ENCODE measurements at places on chromosomes 2 and 18. TPM values are rescaled to one million over a fixed set of nuclear protein-coding genes. Genes with fewer than 3 reads are reported as not detected.
A peak's percentile ranks its signal among the peaks of the same experiment; 100 is the strongest.

Gene TFPI
- not detected for polyA plus RNA-seq

Gene TGFA
- polyA plus RNA-seq = 3.0 TPM

Gene ACVR1C
- 0.60 TPM for polyA plus RNA-seq

Gene LDLRAD4
- 8.1 TPM for polyA plus RNA-seq

Gene NOTO
- not detected for polyA plus RNA-seq

Gene STON1
- polyA plus RNA-seq = 0.28 TPM

Gene CLEC4F
- not detected for polyA plus RNA-seq

Gene COX7A2L
- polyA plus RNA-seq = 172 TPM

Gene FBXO48
- 0.79 TPM for polyA plus RNA-seq

DNA sequence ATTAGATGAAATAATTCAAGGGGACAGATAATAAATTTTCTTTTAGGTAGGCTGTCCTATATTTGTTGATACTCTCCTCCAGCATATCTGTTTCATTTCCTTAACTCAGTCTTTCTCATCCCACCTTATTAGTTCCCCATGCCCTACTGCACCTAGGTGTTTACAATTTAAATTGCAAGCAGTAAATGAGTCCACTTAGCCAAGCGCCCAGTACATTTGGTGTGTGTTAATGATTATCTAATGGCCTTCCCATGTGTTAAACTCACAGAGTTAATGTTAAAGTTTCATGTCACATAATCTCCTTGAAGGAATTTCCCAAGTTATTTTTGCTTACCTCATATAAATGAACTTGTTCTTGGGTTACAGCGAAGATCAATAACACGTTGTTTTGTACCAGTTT is 31.2 kb downstream of the ITGB6 start:
- DNase-seq = no peak

GRCh38 chr2:97697252-97698235 is 15.8 kb upstream of the ZAP70 start:
- peak; percentile 93 for DNase-seq

DNA sequence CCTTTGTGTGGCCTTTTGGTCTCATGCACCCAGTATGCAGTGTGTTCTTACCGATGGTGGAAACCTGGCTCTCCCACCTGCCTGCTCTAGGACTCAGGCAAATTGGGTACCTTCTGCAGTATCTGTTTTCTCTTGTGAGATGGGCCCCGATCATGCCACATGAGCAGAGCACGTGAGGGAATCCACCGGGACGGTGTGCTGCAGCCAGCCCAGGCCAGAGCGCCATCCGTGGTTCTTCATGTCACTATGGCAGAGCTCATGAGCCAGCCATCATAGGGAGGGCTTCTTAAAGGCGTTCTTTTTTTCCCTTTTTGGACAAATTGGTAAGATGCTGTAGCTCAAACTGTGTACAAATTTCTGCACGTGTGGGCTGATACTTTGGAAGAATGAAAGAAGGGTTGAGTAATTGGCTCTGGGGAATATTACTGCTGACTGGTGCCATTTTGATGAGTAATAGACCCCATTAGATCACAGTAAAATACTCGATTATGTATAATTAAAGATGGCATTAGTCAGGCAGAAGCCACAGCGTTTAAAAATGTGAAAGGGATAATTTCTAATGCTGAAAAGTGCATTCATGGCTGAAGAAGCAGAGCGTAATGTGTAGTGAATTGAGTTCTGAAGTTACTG is 19.2 kb downstream of the SH3RF3 start:
- no peak for DNase-seq

GRCh38 chr18:36128530-36128870 is 640 bp downstream of the SLC39A6 start:
- DNase-seq = no peak

- DNase-seq = no peak
These were observed 11.9 kb downstream of the MREG start for GRCh38 chr2:216001216-216002100.

- DNase-seq = no peak
These were observed 68.5 kb downstream of the NCOA1 start for GRCh38 chr2:24559473-24560113.

DNA sequence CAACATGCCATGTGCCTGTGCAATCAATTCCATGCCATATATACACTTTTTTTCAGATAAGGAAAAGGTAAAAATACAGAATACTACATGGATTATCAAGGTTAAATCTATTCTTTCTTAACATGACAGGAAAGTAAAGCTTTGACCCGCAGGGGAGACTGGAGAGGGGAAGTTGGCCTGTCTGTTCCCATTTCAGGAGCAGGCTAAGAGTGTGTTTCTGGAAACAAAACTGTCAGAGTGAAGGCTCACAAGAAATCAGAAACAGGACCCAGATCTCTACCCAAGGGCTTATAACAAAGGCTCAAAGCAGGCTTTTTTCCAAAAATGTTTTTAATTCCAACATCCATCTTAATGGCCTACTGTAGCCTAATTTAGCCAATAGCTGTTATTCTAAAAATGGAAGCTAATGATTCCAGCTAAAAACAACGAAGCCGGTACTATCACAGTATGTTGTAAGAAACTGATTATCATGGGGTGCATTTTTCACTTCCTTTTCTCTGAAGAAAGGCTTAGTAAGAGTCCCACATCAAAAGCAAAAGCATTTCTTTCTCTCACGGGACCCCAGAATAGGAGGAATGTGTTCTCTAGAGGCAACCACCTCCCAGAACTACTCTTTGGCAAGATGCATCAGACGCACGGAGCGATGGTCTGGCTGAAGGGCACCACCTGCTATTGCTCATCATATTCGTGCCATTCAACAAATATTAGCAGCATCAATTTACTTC is 41.4 kb downstream of the FECH start:
- no peak for DNase-seq

DNA sequence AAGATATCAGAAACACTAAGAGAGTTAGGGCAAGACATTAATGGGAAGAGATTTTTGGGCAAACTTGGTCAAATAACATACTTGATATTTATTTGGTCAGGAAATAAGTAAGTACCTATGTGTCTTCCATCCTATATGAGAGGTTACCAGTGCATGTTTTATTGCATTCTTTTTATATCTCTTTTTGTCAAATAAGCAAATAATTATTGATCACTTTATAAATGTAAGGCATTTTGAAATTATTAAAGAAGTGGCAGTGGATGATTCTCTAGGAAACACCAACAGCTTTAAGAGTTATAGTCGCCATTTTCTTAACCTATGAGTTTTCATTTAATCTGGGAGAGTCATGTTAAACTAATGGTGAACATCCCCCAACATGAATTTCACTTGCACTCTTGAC is 453.3 kb downstream of the MEIS1 start:
- no peak for DNase-seq

GRCh38 chr2:188193230-188193629 is 98.4 kb upstream of the GULP1 start:
- DNase-seq = no peak

DNA sequence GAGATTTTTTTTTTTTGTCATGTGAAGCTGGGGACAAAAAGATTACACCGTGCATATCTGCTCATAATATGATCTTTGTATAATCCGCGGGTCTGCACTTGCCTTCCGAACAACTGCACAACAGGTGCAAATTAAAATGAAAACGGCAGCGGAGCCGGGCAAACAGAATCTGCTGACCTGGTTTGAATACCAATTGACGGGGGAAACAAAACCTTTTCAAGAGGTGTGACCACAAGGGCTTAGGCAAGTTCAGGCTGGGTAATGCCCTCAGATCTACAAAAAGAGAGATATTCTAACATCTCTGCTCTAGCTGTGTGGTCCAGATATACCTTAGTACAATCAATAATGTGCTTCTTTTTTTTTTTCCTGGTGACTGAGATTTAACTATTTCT is 88.5 kb downstream of the ZEB2 start:
- DNase-seq = no peak

DNA sequence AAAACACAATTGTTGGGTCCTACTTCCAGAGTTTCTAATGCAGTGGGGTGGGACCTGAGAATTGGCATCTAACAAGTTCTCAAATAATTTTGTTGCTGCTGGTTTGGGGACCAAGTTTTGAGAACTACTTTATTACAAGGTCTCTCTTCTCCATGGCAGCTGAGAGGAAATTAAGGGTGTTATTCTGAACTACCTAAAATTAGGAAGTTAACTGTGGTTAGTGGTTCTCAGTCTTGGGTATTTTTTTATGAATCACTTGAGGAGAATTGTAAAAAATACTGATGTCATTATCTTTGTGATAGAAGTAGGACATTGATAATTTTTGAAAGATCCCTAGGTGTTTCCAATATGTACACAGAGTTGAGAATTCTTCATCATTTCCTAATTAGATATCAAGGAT is 210.2 kb downstream of the MC4R start:
- DNase-seq = no peak

GRCh38 chr2:5915881-5916310 is 223.7 kb downstream of the SOX11 start:
- no peak for DNase-seq

GRCh38 chr2:48617618-48618017 is at the start of gene GTF2A1L:
TSS of gene GTF2A1L (plus strand) at chr2:48617856. CDS start at chr2:48617875, 19 bp downstream.
- DNase-seq = no peak

DNA sequence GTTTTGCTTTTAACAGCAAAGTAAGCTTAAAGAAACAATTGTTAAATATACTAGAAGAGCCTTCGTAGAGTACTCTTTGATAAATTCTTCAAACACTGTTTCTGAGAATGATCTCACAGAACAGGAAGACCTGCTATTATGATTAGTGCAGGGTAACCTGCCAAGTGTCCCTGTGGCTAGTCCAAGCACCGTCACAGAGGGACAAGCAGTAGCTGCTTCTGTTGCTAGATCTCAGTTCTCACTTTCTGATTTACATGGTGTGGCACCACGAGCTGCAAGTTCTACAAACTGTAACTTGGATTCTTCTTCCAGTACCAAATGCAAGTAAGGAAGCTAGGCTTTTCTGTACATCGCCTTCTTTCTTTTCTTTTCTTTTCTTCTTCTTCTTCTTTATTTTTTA is 121.5 kb downstream of the PIEZO2 start:
- no peak for DNase-seq

DNA sequence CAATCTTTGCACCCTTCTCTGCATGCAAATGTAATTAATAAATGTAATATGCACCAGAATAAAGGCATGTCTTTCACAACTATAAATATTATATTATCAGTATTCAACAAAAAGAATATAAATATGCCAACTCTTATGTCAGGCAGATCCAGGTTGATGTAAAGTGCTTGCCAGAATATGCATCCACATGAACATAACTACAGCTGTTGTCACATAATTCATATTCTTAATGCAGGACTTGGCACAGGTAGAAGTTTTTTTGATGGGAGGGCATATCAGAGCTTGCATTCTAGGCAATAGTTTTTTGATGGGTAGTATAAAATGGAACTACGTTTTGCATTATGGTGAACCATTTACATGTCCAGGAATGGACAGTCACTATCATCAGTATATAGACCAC is 544.3 kb downstream of the ZNF804A start:
- no peak for DNase-seq

DNA sequence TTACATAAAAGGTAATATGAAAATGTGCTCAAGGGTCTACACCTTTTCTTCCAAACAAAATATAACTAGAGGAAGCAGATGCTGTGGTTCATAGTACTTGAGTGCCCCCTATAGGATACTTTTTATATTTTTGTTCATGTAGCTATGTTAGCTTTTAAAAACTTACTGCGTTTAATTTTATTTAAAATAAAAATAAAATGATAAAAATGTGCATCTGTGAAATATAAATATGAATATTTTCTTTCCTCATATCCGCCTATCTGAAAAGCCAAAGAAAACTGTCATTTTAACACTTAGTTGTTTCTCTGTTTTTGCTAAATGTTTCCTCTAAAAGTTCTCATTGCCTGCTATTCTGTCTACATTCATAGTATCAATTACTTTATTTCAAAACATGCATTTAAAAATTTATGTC is 9.6 kb upstream of the LRP1B start:
- DNase-seq = no peak

DNA sequence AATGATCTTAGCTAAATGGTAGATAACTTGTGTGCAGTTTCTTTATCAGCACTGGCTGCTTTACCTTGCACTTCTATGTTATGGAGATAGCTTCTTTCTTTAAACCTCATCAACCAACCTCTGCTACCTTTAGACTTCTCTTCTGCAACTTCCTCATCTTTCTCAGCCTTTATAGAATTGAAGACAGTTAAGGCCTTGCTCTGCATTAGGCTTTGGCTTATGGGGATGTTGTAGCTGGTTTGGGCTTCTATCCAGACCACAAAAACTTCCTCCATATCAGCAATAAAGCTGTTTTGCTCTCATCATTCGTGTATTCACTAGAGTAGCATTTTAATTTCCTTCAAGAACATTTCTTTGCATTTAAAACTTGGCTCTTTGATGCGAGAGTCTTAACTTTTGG is 123.7 kb downstream of the PIK3C3 start:
- DNase-seq = no peak

GRCh38 chr2:205714058-205714776 is 31.9 kb downstream of the NRP2 start:
- no peak for DNase-seq

DNA sequence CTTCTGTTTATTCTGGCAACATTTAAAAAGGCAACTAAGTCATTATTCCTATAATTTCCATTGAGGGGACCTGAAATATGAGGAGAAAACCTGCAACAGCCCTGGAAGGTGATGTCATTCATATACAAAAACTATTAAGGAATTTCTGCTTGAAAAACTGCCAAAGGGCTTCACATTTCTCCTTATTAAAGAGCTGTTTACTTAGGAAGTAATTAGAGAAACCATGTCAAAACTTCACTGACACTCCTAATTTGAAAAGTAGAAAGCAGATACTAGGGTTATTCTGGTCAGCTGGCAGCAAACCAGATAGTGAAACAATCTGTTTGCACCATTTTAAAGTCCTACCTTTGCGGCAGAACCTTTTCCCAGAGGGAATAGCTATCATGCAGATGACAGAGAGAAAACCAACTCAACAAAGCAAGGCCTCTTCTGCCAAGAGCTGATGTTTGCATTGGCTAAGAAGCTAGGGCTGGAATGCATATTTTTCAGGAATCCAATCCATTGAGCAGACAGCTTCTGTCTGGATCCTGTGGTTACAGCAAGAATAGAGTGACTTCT is 592.2 kb upstream of the SYT4 start:
- no peak for DNase-seq

- DNase-seq = no peak
These were observed 2.1 kb downstream of the RHOB start for GRCh38 chr2:20448977-20449306.

- no peak for DNase-seq
These were observed 154.3 kb downstream of the UXS1 start for GRCh38 chr2:106039634-106040315.

- DNase-seq = no peak
These were observed 2.1 kb downstream of the SLC39A10 start for GRCh38 chr2:195659114-195659513.

GRCh38 chr2:217727801-217728200 is 275.0 kb downstream of the TNS1 start:
- DNase-seq = no peak

GRCh38 chr2:216118474-216118873 is 9.3 kb downstream of the XRCC5 start:
- no peak for DNase-seq

- DNase-seq = no peak
These were observed 117.6 kb upstream of the PID1 start for GRCh38 chr2:229388731-229389130.

- DNase-seq = no peak
These were observed 1349.8 kb downstream of the SUCLG1 start for GRCh38 chr2:83109284-83109683.
